ENCODE measurements at places on chromosomes 5 and 9. TPM values are rescaled to one million over a fixed set of nuclear protein-coding genes. Genes with fewer than 3 reads are reported as not detected.

GRCh38 chr5:38734353-38734752, 111.5 kb upstream of the OSMR start:
- no peak for DNase-seq

GRCh38 chr9:13088720-13089427, 190.6 kb downstream of the MPDZ start:
- peak; percentile 20 for DNase-seq

- no peak for DNase-seq
These were observed 19.6 kb downstream of the TNC start for GRCh38 chr9:115098226-115098965.

- no peak for DNase-seq
These were observed 96.4 kb downstream of the DIRAS2 start for GRCh38 chr9:90546200-90546599.

DOLK gene
- total RNA-seq = 9.3 TPM

All from left cardiac atrium (tissue), 4 donors.